ENCODE measurements at places on chromosomes 7 and 10.

DNA sequence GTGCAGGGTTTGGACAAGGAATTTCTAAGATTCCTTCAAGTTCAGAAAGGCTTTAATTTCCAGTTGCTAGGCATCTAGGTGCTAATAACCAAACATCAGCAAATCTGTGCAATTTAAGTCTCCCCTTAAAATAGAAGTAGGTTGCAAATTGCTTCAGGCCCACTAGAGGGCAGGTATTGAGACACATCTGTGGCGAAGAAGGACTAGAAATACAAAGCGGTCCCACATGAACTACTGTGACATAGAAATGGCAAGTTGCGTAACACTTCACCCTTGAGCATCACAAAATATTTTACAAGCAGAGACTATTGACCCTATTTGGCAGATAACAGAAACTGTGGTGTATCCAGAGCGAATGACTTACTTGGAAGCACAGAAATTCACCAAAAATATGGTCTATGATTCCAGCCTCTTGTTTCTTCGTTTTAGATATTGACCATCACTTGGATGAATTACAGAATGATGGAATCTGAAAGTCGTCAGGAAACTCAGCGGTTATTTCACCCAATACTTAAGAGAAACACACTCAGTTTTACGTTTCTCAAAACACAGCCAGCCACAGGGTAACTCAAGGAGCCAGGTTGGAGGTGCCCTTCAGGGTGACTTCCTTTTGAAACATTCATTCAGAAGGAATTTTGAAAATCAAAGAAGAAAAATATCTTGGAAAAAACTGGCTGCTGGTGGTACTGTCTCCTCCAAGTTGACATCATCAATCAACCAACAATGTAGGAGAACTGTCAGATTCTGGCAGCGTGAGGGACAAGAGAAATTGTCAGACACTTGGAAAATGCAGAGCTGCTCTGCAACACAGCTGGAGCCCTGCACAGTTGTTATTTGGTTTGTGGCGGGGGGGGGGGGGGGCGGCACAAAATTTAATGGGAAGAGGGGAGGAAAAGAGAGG, 256.3 kb upstream of the MINDY3 start:
- peak; percentile 10 for DNase-seq

- peak; percentile 55 for DNase-seq
Observed at GRCh38 chr7:107924841-107925504, 34.0 kb downstream of the DLD start.

DNA sequence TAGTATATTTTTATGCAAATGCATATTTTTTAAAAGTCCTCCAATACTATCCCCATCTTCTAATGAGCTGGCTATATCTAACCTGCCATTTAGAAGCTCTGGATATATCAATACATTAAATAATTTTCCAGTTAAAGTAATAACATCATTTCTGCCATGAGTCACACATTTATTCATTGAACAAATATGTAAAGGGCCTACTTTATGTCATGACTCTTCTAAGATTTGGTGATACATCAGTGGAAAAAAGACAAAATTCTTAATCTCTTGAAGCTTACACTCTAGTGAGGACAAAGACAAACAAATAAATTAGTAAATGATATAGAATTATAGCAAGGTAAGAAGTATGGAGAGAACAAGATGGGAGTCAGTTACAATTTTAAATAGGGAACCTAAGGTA, 716.8 kb upstream of the LRRTM3 start:
- no peak for DNase-seq

DNA sequence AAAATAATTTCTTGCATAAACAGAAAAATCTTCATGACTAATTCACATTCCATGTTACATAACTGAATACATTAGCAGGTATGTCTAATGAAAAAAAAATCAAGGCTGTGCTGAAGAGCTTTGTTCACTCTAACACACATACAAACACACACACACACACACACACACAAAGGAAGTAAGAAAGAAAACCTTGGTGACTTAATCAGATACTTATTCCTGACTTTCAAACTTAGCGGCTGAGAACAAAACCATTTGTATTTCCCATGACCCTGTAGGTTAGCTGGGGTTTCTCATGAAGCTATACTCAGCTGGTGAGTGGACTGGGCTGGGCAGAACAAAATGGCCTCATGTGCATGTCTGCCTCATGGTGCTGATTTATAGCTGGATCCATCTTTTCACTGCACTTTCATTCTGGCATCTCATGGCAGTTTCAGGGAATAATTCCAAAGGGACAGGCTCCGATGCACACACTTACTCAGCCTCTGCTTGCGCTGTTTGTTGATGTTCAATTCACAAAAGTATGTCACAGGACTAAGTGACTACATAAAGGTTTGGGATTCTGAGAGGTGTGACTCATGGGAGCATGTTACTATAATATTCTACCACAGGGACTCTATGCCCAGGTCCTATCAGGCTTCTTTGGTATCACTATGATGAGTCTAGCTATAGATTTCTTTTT, 161.2 kb downstream of the PCLO start:
- no peak for DNase-seq

GRCh38 chr10:114174695-114175188, 739 bp upstream of the CCDC186 start:
- no peak for DNase-seq

DNA sequence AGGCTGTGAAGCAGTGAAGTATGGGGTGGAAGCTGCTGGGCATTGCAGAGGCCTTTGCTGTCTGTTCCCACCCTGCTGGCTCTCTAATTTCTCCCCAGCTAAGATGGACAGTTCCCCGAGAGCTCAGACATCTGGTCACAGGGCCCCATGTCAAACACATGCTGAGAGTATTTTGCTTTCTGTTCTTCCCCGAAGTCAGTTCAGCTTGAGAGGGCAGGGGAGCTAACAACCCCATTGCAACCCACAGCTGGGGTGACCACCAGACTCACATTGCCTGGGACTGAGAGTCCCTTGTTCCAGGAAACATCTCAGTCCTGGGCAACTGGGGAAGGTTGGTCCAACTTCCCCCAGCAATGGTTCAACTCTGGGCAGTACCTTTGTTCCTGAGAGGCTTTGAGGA, 52.8 kb downstream of the ABCA13 start:
- DNase-seq = no peak

DNA sequence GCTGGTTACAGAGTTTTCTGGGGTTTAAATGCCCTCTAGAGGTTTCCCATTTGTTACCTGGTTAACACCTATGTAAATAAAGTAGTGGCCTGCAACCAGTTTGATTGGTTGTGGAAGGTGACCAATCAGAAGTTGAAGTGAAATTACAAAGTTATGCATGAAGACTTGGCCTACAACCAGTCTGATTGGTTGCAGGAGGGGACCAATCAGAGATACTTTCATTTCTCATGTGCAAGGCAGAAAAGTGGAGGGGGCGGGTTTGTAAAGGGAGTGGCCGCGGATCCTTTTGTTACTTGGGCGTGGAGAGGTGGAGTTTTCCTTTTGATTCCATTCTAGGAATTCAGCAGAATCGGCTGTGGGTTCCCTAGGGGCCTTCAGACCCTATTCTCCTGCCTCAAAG, 80.8 kb downstream of the SEC23IP start:
- DNase-seq = no peak

DNA sequence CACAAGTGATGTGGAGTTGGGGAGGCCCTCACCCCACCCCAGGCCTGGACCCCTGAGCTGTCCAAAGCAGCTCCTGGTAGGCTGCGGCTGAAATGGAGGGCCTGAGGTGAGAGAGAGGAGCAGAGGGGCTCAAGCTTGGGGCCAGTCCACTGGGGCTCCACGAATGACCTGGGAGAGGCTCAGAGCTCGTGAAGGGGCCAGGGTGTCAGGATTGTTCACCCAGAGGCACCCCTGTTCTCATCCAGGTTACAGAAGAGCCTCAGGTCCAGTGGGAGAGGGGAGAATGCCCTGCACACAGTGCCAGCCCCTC, 102.2 kb upstream of the RET start:
- no peak for DNase-seq

- DNase-seq = no peak
Observed at GRCh38 chr7:2014391-2015241, 218.1 kb downstream of the MAD1L1 start.

DNA sequence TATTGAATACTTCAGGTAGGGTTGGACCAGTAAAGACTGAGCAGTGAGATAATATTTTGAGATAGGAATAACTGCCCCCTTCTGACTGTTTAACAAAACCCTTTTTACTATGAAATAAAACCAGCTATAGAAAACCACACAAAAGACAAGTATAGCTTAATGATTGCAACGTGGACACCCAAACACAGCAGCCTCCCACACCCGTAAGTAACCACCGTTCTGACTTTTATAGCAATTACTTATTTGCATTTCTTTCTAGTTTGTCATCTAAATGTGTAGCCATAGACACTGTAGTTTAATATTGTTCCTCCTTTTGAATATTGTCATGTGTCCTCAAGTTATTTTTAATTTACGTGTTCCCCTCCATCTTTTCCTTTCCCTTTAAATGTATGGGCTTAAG, 42.9 kb upstream of the SYPL1 start:
- no peak for DNase-seq

DNA sequence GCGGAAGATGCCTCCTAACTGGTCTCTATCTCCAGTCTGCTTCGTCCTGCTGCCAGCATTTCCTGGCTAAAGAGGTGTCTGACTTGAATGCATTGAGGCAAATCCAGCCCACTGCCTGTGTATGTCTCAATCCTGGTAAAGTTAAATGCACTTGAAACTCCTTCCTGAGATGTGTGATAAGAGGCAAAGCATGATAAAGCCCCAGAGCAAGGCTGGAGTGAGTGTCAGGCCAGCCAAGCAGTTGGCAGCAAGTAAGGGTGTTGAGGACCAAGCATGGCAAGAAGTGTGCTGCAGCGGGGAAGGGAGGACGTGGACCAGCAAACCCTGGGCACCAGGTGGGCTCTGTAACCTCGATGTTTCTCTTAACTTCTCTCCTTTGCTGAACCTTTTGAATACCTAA, 29.1 kb downstream of the LRRC18 start:
- DNase-seq = no peak

DNA sequence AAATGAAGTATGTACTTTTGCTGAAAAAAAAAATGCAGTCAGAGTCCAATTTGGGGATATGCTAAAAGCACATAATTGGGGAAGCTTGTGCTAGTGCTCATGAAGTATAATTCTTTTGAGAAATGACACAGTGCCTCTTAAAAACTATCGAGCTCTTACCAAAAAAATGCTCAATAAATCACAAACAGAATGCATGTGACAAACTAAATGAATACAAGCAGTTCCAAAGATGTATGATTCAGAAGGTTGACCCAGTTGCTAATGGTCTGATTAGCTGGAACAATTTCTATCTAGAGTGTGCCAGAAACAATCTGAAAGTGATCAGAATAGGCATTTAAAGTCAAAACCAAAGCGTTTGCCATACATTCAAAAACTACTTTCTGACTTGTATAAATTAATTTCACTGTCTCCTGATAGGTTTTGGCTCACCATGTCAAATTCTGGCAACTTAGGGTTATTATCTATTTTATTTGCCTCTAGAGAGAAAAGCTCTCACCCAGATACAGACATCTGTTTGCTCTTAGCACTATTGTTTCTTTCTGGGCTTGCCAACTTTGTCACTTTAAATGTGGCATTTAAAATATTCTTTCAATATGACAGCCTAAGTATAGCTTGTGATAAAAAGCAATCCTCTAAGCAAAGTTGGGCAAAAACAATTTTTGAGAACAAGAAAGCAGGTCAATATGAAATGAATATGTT, 114.7 kb upstream of the AHR start:
- DNase-seq = no peak

- DNase-seq = no peak
Observed at GRCh38 chr7:111841596-111842205, 279.4 kb upstream of the IMMP2L start.

DNA sequence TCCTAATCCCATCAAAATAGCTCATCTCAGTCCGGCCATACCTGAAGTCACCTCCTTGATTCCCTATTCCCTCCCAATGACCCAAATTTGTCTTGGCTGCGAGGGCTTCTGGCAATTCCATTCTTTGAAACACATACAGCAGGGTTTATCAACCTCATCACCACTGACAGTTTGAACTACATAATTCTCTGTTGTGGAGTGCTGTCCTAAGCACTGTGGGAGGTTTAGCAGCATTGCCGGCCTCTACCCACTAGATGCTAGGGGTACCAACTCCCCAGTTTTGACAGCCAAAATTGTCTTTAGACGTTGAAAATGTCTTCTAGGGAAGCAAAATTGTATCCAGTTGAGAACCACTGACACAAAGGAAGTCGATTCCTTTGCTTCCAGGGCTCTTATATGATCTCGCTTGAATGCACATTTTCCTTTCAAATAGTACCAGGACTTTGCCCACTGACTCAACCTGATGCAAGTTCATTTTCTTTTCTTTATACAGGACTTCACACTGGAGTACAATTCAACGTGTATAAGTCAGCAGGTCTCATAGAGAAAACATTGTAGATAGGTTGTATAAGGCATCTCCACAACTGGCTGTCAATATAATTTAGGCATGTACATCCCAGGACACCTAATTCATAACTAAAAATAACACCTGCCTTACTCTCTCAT, 133.3 kb downstream of the STRA8 start:
- DNase-seq = no peak

- no peak for DNase-seq
Observed at GRCh38 chr7:1550005-1550845, 5.8 kb downstream of the TMEM184A start.
